ENCODE measurements at places on chromosomes 12 and 14.

DNA sequence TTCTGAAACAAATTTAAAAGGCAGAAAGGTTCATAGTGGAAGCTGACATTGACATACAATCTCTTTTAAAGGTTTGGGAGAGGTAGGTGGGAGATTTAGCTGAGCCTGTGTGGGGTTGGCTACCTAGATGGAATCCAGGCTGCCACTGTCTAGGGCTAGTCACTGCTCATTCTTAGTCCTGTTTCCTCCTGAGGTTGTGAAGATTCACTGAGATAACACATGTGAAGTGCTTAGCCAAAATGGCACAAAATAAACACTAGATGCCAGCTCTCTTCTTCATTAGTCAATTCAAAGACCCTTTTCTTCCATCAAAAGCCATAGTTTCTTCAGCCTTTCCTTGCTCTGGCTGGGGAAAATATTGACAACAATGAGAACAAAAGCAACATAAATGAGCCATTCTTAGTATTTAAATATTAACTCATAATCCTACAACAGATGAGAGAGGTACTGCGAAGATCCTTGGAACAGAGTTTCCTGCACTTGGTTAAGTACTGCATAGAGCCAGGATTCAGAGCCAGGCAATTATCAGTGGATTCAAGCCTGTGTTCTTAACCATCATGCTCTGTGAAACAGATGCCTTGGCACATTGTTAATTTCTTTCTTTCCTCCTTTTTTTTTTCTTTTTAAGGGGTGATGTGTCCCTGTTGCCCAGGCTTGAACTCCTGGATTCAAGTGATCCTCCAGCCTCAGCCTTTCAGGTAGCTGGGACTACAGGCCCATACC lies 3.5 kb downstream of the MYF6 start:
- DNase-seq: no peak

DNA sequence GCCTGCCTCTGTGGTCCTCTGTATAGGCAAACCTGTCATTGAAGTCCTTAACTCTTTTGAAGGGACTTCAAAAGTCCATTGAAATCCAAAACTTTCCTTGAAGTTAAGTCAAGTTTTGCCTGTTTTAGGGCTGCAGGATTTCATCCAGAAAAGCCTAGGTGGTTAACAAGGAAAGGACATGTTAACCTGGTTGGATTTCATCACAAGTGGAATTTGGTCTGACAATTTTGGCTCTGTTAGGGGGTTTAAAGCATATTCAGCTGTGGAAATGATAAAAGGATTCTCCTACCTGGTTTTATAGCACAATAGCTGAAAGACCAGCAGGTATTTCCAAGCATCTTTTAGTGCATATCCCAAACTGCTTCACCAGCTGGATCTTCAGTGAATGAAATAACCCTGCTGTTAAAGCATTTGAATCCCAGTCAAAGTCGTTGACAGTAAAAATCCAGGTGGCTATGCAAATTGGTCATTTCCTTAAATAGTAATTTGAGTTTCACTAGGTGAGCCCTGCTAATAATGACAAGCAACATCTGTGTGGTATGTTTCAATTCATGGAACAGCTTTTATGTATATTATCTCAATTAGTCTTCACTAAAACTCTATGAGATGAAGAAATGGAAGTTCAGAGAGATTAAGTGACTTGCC lies 400.5 kb downstream of the ETNK1 start:
- DNase-seq: no peak

GRCh38 chr12:132836795-132837331 lies 8.2 kb upstream of the GOLGA3 start:
- no peak for DNase-seq

DNA sequence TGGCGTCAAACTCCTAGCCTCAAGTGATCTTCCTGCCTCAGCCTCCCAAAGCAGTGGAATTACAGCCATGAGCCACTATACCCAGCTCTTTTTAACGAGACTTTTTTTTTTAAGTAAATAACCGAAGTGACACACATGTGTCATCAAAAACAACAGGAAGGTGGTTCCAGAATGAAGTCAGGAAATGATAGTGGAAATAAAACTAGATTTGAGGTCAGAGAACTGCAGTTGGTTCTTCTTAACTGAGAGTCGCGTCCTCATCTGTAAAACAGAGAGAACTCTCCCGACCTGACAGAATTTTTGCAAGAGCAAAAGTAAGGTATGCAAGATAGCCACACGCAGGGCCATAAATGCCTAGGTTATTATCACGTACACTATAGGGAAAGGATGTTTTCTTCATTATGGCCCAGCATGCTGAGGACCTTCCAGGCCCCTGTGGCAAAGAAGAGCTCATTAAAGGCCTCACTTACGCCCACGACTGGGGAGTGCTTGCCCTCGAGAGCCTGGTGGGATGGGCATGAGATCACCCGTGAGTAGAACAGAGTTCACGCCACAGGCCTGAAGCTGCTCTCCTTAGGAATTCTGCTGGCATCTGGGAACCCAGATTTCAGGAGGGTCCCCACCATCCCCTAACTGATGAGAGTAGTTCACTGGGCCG lies 67.2 kb downstream of the SCARB1 start:
- no peak for DNase-seq

DNA sequence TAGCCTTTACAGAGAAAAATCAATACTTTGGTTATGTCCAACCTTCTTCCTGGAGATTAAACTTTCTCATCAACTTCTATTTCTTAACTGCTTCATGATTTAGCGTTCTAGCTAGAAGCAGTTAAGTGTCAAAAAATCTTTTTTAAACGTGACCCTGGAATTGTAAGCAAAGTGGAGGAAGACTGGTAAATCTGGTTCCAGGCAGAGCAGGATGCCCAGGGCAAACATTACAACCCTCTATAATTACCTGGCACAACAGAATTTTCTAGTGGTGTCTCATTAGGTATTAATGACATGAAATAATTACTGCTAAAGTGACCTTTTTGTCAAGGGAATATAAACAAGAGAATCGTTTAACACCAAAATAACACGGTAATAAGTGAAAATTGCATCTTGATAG lies 320.8 kb downstream of the MED13L start:
- no peak for DNase-seq

- DNase-seq: no peak
Observed at GRCh38 chr12:88493636-88494035, 86.6 kb downstream of the KITLG start.

- DNase-seq: peak; percentile 91
Observed at GRCh38 chr12:27549801-27550652, 26.0 kb downstream of the PPFIBP1 start.

- DNase-seq: no peak
Observed at GRCh38 chr14:56587701-56588100, 8.1 kb downstream of the TMEM260 start.

GRCh38 chr14:59215322-59215721 lies 26.9 kb downstream of the DAAM1 start:
- peak; percentile 72 for DNase-seq

DNA sequence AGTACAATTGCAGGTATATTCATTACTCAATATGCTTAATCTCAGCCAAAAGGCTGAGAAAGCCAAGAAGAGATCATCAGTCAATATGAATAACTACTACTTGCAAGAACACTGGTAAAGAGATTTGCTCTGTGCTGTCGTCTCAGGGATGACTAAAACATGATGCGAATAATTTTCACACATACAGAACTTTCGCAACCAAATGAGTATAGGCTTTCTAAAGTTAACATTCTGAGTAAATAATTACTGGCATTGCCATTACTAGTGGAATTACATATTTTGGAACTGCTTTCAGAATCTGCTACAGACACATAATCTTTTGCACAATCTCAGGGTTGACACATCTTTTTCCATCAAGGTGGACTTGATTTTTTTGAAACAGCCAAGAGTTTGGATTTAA lies 24.7 kb downstream of the NCKAP1L start:
- no peak for DNase-seq

- no peak for DNase-seq
Observed at GRCh38 chr12:47652521-47653234, 53.2 kb downstream of the RPAP3 start.

GRCh38 chr12:1812650-1813302 lies 7.6 kb upstream of the LRTM2 start:
- no peak for DNase-seq
